ENCODE measurements at places on chromosomes 5 and 9.

- no peak for DNase-seq
Measured at GRCh38 chr9:78386348-78386747, 89.4 kb downstream of the PSAT1 start.

DNA sequence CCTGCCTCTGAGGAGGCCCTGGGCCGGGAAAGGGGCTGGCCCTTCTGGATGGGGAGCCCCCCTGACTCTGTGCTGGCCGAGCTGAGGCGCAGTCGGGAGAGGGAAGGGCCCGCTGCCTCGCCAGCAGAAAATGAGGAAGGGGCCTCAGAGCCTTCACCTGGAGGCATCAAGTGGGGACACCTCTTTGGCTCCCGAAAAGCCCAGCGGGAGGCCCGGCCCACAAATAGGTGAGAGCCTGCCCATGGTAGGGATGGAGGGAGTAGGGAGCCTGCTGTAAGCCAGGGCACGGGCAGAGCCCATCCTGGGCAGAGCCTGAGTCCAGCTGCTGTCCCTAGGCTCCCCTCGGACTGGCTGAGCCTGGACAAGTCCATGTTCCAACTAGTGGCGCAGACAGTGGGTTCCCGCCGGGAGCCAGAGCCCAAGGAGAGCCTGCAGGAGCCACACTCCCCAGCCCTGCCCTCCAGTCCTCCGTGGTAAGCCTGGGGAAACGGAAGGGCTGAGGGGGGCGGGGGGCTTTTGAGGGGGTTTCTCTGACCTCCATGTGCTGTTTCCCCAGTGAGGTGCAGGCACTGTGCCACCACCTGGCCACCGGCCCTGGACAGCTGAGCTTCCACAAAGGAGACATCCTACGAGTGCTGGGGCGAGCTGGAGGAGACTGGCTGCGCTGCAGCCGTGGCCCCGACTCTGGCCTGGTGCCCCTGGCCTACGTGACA is 44.3 kb upstream of the TESK1 start:
- DNase-seq, result no peak

DNA sequence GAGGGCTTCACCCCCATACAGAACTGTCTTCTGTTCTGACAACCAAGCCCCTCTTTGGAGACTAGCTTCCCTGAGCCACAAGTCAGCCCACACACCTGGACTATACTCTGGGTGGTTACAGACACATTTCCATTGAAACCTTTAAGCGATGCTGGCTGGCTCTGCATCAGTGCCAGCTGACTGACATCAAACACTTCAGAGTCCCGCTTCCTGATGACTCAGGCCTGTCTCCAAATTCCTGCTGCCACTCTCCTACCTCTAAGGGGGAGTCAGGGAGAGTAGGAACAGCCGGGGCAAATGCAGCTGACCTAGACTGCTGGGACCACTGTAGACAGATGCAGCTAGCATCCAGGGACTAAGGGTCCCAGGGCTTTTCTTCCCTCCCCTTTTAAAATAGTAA is 59.4 kb downstream of the SIL1 start:
- DNase-seq, result no peak

DNA sequence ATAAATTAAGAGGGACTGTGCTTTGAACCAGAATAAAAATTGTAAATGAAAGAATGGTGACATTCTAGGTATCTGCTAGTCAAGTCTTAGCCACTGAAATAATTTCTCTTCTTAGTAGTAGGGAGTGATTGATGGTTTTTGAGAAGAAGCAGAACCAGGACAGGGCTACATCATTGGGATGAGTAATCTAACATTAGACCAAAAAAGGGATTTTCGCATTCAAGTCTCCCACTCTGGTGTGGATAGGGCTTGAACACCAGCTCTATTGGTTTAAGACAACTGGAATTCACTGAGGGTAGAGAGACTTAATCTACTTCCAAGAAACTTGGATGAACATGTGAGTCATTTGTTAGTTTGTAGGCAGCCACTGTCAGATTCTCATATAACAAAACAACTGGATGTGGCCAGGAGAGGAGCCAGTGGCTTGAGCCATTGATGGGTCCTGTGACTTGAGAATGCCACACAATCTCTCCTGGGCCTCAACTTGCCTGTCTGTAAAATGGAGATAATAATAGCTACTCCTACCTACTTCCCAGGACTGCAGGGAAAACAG is 16.6 kb downstream of the FAT2 start:
- no peak for DNase-seq

GRCh38 chr5:139141446-139142204 is 56.5 kb downstream of the SIL1 start:
- DNase-seq, result no peak

GRCh38 chr9:69696802-69697201 is 24.6 kb upstream of the APBA1 start:
- no peak for DNase-seq

Data from CD14-positive monocyte (primary cell).